ENCODE measurements at places on chromosomes 5 and 9.
A peak's percentile ranks its signal among the peaks of the same experiment; 100 is the strongest.

GRCh38 chr5:41067714-41068568 is 3.2 kb downstream of the MROH2B start:
- DNase-seq: no peak

- DNase-seq: peak; percentile 88
These were observed at the start of gene DENND1A for GRCh38 chr9:123929870-123930831. Gene DENND1A, minus strand, starts transcription at chr9:123930126. Its CDS starts 221 bp downstream, at chr9:123929905.

DNA sequence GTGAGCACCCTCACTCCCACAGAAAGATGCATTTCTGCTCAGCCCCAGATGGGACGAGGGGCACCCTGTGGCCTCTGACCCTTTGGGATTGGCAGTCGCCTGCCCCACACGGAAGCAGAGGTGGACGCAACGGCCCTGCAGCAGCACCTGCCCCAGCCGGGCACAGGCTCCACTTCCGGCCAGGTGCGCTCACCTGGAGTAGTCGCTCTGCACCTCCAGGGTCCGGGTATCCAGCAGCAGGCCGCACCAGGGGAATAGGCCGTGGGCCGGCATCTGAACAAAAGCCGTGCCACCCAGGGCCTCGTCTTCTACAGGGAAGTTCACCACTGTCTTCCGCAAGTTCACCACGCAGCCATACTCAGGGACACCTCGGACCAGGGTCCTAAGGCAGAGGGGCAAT is 30.7 kb downstream of the TERT start:
- DNase-seq: no peak

GRCh38 chr9:132923346-132923902 is 21.0 kb downstream of the TSC1 start:
- no peak for DNase-seq

DNA sequence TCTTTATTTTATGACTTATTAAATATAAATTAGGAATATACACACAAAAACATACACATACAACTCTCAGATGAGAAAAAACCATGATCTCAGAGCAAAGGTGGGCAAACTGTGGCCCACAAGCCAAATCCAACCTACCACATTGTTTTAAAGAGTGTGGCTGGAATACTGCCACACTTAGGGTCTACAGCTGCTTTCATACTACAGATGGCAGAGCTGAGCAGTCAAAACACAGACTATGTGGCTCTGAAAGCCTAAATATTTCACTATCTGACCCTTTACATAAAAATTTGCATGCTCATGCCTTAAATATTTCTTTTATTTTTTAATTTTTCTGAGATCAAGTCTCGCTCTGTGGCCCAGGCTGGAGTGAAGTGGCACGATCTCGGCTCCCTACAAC is 28.3 kb downstream of the LEAP2 start:
- DNase-seq: no peak

GRCh38 chr9:90546200-90546599 is 96.4 kb downstream of the DIRAS2 start:
- DNase-seq: peak; percentile 89

GRCh38 chr5:121088341-121088740 is 624.2 kb downstream of the PRR16 start:
- no peak for DNase-seq

GRCh38 chr9:126965541-126966428 is 51.2 kb downstream of the RALGPS1 start:
- peak; percentile 18 for DNase-seq

DNA sequence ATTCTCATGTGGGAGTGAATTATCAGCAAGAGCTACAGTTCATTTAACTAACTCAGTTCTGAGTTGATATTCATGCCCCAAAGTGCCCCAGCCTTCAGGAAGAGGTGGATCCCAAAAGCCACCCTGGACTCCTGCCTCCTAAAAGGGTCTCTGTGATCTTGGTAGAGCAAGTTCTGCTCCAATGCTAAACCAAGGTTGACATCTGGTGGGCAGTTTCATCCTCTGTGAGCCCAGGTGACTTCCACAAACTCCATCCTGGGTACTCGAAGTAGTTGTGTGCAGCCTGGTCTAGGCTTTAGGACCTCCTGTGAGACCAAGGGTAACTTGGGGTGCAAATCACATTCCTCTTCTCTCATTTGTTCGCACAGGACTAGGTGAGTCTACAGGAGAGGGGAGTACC is 816.8 kb downstream of the MTRR start:
- peak; percentile 58 for DNase-seq

DNA sequence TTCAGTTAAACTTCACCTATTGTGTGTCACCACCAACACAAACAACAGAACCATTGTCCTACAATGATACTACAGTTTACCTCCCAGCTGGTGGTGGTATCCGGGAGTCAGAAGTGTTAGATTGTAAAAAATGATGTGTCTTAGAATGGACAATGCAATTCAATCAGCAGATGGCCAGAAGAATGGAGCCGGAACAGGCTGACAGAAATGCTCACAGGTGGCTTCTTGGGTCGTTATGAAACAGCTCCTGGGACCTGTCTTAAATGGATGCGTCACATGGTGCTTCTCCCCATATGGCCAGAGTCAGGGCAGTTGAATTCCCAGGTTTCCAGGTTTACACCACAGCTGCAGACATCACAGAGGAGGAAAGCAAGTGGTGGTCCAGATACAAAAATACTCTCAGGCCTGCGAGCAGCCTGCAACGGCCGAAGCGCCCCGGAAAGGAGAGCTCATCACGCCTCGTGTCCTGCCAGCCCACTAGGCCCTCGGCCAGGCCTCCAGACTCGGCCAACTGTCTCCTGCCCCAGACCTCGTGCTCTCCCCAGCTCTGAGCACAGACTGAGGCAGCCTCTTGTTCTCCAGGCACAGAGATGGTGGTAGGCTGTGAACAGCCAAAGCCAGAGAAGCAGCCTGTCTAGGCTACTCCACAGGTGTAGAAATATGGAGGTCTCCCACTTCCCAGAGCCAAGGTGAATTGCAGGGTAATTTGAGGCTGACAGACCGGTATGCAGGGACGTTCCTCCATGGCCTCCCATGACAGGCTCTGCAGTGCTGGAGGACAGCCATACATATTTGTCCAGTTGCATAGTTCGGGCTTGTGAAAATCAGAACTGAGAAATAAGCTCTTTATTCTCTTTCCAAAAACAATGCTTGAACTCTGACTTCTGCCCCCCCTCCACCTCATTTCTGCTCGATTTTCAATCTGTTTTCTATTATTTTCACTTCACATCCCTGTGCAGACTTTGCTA is 98.5 kb upstream of the SPATA31C2 start:
- DNase-seq: no peak

DNA sequence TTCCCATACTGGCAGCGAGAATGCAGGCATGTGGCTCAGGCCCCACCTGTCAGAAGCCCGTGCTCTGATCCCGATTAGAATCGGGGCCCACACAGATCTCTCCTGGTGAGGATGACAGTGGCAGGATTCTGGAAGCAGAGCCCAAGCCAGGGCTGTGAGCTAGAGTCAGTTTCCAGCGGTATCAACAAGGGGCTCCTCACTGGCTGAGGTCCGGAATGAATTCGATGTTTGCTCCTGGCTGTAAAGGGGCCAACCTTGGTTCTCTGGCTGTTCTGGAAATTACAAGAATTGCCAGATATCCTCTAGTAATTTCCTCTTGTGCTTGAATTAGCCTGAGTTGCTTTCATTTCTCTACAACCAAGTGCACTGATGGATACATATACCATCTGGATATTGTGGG is 129.1 kb upstream of the SPRY4 start:
- no peak for DNase-seq

DNA sequence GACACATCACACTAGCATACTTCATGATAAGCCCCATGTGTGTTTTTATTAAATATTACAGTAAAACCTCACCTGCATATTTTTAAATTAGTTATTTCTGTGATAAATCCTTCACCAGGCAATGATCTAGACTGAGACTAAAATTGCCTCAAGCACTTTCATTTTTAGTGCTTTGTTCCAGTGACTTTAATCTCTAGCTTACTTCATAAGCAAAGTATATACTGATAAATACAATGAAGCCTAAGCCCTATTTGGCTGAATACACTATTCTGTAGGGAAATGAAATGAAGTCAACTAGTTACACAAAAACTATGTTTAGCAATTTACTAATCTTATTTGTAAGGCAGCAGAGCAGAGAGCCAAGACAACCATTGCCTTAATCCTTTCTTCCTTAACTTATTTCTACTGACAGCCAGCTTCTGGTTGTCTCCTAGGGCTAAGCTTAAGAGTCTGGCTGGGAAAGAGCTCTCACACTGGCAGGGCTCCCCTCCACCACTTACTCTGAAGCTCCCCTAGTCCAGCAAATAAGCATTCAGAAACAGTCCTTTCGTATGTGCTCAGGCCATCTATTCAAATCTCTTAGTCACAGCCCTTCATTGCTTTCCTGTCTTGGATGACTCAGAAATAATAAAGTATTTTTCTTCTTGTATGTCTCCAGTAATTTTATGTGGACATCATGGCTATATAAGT is 31.4 kb upstream of the MTAP start:
- DNase-seq: no peak

GRCh38 chr5:86232246-86232645 is 385.5 kb upstream of the COX7C start:
- no peak for DNase-seq

GRCh38 chr9:109206670-109207069 is 39.6 kb upstream of the FRRS1L start:
- DNase-seq: no peak

DNA sequence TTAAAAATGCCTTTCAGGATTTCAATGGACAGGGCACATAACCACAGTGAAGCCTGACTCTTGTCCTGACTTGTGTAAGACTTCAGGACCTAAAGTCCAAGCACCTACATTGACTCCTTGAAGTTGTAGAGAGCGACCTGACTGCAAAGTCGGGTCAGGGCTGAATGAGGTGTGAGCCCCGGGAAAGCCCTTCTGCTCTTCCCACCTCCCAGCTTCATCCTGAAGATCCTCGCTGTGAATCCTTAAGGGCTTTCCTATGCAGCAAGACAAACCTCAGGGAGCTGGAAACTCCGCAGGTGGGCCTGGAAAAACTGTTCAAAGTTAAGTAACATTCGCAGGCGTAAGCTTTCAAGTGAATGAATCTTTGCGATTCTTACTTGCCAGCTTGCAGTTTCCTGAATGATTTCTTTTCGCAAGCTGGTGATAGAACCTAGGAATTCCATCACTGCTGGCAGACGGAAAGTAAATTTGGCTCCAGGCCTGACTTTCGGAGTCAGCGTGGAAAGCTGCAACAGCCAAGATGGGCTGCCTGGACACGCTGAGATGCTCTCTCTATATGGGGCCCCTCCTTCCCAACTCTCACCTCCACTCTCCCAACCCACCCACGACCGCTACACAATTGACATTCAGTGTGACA is 10.9 kb downstream of the SEMA5A start:
- DNase-seq: no peak

GRCh38 chr9:105341434-105342146 is 97.1 kb downstream of the SLC44A1 start:
- no peak for DNase-seq

GRCh38 chr5:36367524-36367923 is 65.8 kb upstream of the RANBP3L start:
- DNase-seq: no peak

DNA sequence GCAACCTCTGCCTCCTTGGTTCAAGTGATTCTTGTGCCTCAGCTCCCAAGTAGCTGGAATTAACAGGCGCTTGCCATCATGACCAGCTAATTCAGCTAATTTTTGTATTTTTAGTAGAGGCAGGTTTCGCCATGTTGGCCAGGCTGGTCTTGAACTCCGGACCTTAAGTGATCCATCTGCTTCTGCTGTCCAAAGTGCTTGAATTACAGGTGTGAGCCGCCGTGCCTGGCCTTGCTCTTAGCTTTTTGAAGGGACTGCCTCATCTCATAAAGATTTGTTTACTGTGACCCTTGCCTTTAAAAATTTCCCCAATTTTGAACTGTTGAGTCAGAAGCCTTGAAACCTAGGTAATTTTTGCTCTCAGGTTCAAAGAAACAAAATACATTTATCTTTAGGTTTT is 17.3 kb downstream of the GPBP1 start:
- DNase-seq: no peak
